Sciatic nerve (tissue), 2 donors: ENCODE measurements at places on chromosomes 5 and 9.

DNA sequence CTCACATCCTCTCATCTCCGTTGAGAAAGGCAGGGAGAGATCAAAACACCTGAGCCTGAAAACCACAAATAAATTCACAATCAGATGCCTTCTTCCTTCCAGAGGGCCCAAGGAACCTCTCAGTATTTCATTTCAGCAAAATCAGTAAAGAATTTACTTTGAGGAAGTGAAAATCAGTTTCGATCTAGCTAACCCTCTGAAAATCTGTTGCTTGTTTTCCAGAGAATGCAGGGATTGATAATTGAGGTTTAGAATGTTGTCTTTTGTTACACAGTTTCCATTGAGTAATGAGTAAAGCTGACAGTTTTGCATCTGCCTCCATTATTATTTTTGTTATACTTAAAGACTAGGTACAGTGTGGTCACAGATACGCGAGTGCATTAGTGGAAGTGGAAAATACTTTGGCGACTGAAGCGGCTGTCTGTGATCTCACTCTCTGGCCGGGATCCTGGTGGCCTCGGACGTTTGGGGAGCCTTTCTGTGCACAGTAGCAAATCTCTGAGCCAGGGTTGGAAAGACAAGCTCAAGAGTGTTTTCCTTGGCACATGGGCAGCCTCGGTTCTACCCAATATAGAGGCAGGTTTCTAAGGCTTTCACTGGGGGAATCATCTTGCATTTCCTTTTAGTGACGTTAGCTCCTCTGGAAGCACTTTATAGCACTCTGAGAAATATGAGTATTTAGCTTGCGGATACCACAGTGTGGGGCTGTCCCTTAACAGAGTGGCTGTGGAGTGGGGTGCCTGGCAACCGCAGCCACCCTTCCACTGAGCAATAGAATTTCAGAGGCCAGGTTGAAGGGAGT, 32.2 kb upstream of the ANGPTL2 start:
- peak; percentile 88 for DNase-seq

- no peak for DNase-seq
Measured at GRCh38 chr5:75340714-75341478, 3.9 kb downstream of the HMGCR start.

DNA sequence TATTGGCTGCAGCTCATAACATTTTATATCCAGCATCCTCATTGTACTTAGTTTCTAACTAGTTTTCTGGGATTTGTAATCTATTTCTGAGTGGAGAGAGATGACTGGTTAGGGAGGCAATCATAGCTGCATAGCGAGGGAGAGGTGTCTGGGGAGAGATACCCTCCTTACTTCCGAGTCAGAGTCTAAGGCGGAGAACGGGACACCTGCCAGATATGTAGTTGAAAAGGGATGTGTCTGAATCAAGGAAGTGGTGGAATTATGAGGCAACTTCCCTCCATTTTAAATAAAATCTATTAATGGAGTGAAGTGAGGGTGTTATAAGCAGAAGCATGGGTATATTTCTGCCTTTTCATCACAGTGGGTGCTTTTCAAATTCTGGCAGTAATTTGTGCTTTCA, 126.5 kb downstream of the MAST4 start:
- no peak for DNase-seq

DNA sequence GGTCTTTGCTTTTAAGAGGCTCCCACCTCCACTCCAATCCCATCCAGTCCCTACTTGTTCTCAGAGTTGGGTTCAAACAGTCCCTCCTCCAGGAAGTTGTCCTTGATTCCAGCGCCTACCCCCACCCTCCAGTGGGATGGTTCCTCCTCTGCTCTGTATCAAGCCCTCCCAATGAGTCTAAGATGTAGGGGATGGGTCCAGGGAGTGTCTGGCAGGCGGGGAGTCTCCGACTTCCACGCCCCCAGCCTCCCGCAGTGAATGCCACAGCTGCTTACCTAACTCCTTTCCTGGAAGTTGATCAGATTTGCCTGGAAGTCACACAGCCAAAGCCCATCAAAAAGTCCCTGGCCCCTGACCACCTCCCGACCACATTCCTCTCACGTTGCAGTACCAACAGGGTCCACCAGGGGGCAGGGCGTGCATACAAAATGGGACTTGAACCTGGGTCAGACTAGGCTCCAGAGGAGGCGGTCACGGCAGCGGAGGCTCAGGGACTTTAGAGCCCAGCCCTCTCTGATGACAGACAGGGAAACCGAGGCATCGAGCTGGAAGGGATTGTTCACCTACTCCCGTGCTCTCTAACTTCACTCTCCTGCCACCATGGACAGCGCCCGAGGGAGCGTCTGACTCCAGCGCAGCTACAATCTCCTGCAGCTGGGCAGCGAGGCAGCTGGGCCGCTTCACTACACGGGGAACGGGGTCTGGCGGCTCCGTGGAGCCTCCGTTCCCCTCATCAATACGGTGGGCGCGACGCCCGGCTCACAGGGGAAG, 25.0 kb upstream of the TDRD7 start:
- DNase-seq: peak; percentile 79
